ENCODE measurements at places on chromosomes 5 and 9. TPM values are rescaled to one million over a fixed set of nuclear protein-coding genes. Genes with fewer than 3 reads are reported as not detected.

The FAM153A gene
- total RNA-seq: 16.3 TPM

The SLC12A2 gene
- 21.9 TPM for total RNA-seq

The LCN15 gene
- total RNA-seq: not detected

The GARIN3 gene
- 0.30 TPM for total RNA-seq

The FRRS1L gene
- not detected for total RNA-seq

The FOXD4 gene
- total RNA-seq: not detected

The BTNL9 gene
- 0.09 TPM for total RNA-seq

- no peak for DNase-seq
Measured at GRCh38 chr9:18294229-18294628, 179.7 kb upstream of the ADAMTSL1 start.

DNA sequence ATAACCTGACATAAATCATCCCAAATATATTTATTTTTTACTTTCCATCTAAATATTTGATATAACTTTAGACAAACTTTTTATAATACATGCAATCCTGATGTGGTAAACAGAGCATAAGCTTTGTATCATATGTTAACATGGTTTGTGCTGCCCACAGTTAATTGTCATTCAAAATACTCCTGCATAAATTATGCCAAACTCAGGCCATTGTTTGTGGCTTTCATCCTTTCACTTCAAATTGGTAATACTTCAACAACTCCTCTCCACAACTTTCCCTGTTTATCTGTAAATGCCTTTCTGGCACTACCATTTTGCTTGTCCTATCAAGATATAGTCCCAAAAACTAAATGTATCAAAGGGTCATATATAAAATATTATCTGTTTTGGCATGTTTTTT, 586.7 kb downstream of the HINT1 start:
- no peak for DNase-seq

DNA sequence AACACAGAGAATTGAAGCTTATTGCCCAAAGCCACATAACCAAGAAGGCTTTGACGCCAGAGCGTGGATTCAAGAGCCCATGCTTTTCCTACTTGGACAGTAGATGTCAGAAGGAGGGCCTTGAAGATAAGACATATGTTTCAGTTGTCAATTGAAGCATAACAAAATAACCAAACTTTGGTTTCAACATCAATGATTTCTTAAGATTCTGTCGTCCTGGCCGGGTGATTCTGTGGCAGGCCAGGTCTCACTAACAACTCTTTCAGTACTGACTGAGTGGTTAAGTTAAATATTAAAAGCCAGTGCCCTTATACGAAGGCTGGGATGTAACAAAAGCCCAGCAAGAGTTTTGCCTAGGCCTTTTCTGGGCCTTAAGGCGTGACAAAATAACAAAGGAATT, 94.0 kb downstream of the RCL1 start:
- no peak for DNase-seq

- DNase-seq: no peak
Measured at GRCh38 chr5:93010037-93010436, 571.0 kb downstream of the NR2F1-AS1 start.

DNA sequence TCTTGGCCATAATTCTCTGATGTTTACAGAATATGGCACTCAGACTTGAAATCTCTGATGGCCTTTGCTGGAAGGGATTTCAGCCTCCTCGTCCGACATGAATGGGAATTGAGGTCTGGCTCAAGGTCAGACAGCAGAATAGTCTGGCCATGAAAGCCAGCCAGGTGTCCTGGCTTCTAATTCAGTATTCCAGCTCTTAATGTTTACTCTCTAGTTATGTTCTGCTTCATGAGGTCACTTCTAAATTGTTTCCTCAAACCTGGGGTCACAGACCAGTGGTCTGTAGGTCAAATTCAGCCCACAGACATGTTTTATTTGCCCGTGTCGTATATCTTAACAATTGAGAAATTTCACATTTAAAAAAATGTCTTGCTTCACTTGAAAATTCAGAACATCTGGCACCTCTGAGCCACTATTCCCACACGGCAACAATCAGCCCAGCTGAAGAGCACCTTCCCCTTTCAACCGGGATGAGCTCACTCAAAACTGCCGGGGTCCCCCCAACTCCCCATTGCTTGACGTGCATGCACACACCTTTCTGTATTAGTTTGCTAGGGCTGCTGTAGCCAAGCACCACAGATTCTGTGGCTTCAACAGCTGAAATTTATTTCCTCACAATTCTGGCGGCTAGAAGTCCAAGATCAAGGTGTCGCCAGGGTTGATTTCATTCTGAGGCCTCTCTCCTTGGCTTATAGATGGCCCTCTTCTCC, 243.5 kb downstream of the ENC1 start:
- no peak for DNase-seq

- no peak for DNase-seq
Measured at GRCh38 chr5:662751-663435, 30.3 kb downstream of the TPPP start.

- no peak for DNase-seq
Measured at GRCh38 chr9:134043531-134043988, 18.3 kb downstream of the BRD3OS start.

- no peak for DNase-seq
Measured at GRCh38 chr9:22143799-22144625, 134.9 kb upstream of the CDKN2B start.

DNA sequence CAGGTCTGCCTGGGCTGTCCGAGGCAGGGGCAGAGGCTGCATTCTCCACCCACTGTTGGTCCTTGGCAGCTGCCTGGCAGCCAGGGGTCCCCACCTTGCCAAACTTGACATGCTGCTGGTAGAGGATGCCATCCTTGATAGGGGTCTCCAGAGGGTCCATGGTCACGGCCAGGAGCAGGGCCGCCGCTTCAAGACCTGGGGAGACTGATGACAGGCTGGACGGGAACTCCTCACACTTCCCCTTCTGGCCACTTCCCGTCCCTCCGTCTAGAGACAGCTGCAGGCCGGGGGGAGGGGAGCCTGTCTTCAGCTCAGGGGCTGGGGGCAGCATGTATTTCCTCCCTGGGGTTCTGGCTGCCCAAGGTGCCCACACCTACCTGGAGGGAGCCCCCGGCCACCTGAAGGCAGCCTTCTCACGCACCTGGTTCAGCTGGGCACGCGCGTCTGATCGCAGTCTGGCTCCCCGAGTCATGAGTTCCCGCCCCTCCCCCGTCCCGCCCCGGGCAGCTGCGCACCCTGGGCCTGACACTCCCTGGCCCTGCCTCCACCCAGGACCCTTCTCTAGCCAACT, at the start of gene DOK3:
Gene DOK3, minus strand, starts transcription at position 446 of the 571 bp plus-strand sequence. Its CDS starts 286 bp downstream, at position 160.
- no peak for DNase-seq

GRCh38 chr5:44536650-44537260, 147.5 kb upstream of the FGF10 start:
- no peak for DNase-seq

DNA sequence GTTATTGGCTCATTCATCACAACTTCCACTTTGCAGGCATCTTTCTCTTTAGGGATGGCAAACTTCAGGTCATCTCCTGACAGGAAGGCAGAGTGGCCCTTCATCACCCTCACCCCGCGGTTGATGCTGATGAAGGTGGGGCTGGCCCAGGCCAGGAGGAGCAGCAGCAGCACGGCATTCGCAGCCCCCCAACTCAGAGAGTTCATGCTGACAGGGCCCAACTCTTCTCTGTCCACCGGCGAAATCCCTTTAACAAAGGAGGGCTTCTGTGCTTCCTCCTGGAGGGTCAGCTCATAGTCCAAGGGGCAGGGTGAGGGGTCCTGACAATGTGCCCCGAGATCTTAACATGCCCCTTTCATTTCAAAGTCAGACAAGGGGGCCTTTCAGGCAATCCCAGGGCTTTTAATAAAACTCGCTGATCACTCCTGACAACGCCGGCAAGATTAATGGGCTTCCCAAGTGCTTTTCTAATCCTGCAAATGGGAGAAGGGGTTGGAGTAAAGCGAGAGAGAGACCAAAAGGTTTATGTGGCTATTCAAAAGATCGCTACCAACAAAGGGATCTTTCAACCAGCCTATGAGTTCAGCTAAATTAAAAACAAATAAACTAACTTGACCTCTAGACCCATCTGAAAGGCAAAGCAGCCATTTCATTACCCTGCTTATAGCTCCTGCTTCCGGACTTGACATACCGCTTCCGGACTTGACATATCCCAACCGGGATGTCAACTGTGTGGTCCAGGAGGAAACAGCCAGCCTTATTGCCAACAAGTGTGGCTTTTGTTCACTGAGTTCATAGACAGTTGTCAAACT, 41.2 kb downstream of the FREM1 start:
- DNase-seq: no peak

DNA sequence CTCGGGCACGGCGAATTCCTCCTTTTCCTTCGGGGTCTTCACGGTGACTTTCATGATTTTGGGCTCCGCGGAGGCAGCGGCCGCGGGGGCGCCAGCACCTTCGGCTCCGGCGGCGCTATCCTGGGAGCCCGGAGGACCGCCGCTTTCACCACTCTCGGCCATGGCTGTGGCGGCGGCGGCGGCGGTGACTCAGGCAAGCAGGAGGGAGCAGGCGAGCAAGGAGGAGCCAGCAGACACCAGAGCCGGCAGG, 315 bp downstream of the UBQLN1 start:
- no peak for DNase-seq

DNA sequence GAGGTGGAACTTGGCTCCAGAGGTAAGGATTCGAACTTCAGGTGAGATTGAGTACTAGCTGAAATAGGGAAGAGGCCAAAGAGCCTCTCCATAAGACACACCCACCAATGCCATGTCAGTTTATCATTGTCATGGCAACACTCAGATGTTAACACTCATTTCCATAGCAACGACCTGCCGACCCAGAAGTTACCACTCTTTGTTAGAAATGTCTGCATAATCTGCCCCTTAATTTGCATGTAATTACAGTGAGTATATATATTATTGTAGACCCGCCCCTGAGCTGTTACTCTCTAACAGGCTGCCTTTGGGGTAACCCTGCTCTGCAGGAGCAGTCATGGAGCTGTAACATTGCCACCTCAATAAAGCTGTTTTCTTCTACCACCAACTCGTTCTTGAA, 10.2 kb upstream of the NTRK2 start:
- no peak for DNase-seq

- DNase-seq: no peak
Measured at GRCh38 chr5:128146671-128147070, 63.1 kb downstream of the SLC12A2 start.

DNA sequence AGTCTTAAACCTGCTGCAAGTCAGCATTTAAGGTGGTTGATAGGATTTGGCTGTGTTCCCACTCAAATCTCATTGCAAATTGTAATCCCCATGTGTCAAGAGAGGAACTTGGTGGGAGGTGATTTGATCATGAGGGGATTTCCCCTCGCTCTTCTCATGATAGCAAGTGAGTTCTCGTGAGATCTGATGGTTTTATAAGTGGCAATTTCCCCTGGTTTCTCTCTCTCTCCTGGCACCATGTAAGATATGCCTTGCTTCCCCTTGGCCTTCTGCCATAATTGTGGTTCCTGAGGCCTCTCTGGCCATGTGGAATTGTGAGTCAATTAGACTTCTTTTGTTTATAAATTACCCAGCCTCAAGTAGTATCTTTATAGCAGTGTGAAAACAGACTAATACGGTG, 84.3 kb upstream of the SMC2 start:
- no peak for DNase-seq

DNA sequence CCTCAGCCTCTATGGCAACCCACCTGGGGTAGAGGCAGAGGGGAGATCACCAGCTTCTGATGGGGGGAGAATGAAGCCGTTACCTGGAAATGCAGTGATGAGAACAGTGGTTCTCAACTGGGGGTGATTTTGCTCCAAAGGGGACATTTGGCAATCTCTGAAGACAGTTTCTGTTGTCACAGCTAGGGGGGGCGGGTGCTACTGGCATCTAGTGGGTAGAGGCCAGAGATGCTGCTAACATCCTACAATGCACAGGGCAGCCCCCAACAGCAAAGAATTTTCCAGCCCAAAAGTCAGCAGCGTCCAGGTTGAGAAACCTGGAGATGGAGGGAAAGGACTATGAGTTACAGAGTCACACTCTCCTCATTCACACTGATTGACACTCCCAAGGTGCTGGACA, 84.5 kb downstream of the FGF1 start:
- DNase-seq: no peak

DNA sequence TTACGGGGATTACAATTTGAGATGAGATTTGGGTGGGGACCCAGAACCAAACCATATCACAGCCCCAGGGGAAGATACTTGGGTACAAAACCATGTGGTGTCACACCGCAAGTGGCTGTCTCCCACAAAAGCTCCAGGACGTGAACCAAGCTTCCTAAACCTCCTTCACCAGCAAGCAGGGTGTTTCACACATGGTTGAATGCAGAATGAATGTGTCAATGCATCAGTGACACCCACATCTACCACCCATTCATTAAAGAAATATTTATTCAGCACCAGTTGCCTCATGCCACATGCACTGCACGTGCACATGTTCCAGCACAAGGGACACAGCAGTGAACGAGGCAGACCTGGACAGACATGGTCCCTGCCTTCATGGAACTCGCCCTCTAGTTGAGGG, 70.9 kb upstream of the SPOCK1 start:
- DNase-seq: no peak

- DNase-seq: no peak
Measured at GRCh38 chr9:133103183-133103986, 17.7 kb downstream of the RALGDS start.

GRCh38 chr9:121156263-121156731, 45.4 kb downstream of the RAB14 start:
- DNase-seq: no peak

DNA sequence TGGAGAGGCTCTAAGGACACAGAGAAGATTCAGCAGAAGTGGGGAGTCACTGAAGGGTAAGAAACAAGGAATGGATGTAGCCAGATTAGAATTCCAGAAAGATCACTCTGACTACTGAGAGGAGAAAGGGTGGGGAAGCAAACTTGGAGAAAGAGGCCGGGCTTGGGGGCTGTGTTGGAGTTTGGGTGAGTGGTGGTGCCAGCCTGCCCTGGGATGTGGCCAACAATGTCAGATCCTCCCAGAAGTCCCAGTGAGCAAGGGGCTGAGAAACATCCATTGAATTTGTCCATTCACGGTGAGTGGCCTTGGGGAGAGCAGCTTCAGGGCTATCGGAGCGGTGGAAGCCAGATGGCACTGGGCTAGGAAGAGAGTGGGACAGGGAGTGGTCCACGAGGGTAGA, 60.4 kb downstream of the COL15A1 start:
- no peak for DNase-seq

DNA sequence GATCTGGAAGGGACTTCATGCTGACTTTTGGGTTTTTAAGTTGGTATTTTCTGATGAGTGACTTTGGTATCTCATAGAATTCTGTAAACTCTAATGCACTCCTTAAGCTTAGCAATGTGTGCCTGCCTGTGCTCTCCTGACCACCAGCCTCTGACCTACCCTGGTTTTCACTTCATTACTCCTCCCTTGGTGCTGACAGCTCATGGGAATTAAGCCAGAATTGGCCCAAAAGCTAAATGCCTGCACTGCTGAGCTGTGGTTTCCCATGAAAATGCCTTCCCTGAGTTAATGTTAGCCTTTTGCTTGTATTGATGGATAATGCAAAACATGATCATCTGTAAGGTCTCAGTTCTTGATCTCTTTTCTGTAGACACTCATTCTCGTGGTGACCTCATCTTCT, 308.0 kb downstream of the DOCK8 start:
- no peak for DNase-seq

DNA sequence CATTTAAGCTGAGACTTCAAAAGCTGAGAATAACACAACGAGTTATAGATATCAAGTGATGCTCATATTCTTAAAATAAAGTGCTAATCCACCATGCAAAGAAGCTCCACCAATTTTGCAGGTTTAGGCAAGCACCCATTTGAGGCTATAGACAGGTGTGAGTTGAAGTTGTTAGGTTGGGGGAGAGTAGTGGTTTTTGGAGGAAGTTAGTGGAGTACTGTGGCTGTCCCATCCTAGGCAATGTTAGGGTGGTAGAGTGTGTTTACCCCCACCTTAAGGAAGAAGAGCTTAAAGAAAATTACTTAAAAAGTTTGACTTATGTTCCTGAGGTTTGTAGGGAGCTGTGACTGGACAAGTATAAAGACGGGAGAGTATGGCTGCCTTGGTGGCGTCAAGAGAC, 98.9 kb upstream of the MAN2A1 start:
- no peak for DNase-seq
